ENCODE measurements at places on chromosomes 2 and 18.

DNA sequence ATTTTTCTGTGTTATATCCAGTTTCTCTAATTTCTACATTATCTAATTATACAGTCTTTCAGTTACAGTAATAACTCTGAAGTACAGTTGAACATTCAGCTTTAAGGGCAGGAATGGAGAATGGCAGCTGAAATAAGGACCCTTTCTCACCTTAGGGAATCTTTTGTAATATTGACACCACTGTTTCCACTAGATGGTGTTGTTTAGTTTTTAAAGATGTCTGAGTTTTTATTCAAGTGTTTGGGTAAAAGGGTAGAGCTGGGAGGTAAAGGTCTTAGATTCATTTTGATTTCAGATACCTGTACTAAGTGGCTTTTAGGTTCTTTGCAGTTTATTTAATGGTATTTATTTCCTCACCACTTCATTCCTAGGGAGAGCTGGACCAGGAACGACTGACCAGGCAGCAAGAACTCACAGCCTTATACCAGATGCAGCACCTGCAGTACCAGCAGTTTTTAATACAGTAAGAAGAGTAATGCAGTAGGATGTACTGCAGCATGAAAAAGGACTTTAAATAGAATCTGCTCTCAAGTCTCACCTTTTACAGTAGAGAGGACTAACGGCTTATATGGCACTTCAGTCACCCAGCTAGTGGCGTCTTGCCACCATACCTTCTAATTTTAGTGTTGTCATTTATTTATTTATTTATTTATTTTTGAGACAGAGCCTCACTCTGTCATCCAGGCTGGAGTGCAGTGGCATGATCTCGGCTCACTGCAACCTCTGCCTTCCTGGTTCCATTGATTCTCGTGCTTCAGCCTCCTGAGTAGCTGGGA, 33.2 kb upstream of the KCNJ13 start:
- H3K4me3 ChIP-seq = no peak overlapping the region
- no peaks in the 10 kb centered on the region for H3K27me3 ChIP-seq
- no peaks in the 10 kb centered on the region for H3K4me1 ChIP-seq
- DNase-seq = no peak
- peaks cover 4% of the 10 kb centered on the region for H3K36me3 ChIP-seq

DNA sequence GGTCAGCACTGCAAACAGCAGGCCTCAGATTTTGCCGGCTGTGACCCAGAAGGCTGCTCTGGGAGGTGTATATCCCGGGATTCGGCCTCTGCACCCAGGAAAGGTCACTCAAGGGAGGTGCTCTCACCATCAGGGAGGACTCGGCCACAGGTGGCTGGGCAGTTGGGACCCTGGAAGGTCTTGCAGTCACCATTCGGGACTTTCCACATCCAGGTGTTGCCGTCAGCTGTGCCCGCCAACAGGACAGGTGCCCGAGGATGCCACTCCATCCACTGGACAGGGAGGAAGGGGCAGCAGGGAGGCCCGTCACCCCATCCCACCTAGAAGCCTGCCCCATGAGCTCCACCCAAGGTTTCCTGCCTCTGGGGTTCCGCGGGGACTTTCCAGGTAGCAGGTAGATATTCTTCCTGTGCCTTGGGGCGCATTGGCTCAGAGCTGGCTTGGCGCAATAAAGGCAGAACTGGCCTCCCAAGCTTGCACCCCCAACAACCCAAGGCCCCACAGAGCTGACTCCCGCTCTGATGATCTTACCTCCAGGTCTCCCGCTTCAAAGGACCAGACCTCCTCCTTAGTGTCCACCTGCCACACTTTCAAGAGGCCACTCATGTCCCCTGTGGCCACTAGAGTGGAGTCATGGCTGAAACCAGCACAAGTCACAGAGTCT, 3.5 kb downstream of the AAMP start:
- peaks cover 13% of the 10 kb centered on the region for H3K36me3 ChIP-seq
- DNase-seq = no peak
- no peak overlapping the region for H3K4me3 ChIP-seq
- peaks cover 3% of the 10 kb centered on the region for H3K4me1 ChIP-seq
- H3K27ac ChIP-seq = no peak overlapping the region

GRCh38 chr2:23904692-23905091, 22.2 kb downstream of the ATAD2B start:
- no peak overlapping the region for H3K27ac ChIP-seq
- H3K36me3 ChIP-seq = no peaks in the 10 kb centered on the region
- H3K27me3 ChIP-seq = no peaks in the 10 kb centered on the region
- no peak for DNase-seq
- H3K4me3 ChIP-seq = no peak overlapping the region
- H3K4me1 ChIP-seq = no peaks in the 10 kb centered on the region

DNA sequence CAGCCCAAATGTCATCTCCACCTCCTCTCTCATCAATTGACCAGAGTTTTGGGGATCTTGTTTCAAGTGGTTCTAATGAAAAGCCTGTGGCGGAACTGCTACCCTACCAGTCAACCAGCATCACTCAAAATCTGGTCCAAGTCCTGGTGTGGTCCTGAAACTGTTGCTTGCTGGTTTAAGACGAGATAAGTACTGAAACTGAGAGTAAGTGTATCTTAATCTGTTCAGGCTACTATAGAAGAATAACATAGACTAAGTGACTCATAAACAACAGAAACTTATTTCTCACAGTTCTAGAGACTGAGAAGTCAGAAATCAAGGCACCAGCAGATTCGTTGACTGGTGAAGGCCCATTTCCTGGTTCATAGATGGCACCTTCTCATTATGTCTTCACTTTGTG, 879 bp upstream of the GALNT5 start:
- H3K4me3 ChIP-seq = no peak overlapping the region
- H3K27ac ChIP-seq = no peak overlapping the region
- H3K27me3 ChIP-seq = no peaks in the 10 kb centered on the region

DNA sequence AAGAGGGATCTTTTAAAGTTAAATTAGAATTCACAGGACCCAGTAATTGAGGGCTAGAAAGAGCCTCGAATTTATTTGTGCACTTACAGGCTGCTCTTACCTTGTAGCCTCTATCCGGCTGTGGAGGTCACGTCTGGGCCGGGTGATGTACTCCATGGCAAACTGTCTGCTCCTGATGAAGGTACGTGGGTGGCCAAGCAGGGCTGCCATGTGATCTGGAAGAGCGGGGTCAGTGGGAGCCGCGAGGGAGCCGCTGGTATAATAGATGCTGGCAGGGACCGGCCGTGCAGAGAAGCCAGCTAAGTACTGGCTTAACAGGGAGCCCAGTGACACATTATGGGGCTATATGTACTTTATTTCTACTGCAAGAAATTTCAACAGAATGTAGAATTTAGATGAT, 59.2 kb downstream of the ADI1 start:
- H3K36me3 ChIP-seq = peaks cover 9% of the 10 kb centered on the region
- no peaks in the 10 kb centered on the region for H3K4me1 ChIP-seq
- no peak for DNase-seq
- no peak overlapping the region for H3K27ac ChIP-seq
- H3K4me3 ChIP-seq = no peak overlapping the region
- no peaks in the 10 kb centered on the region for H3K27me3 ChIP-seq

DNA sequence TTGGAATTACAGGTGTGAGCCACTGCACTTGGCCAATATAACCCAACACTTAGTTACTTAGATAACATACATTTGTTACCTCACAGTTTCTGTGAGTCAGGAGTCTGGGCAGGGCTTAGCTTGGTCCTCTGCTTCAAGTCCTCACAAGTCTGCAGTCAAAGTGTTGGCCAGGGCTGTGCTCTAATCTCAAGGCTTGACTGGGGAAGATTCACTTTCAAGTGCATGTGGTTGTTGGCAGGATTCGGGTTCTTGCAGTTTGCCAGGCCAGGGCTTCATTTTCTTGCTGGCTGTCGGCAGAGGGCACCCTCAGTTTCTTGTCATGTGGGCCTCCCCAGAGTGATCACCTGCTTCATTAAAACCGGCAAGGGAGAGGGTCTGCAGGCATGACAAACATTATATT, 103.7 kb downstream of the SLC4A3 start:
- DNase-seq = no peak
- H3K36me3 ChIP-seq = no peaks in the 10 kb centered on the region
- H3K4me3 ChIP-seq = no peak overlapping the region
- H3K27ac ChIP-seq = no peak overlapping the region

DNA sequence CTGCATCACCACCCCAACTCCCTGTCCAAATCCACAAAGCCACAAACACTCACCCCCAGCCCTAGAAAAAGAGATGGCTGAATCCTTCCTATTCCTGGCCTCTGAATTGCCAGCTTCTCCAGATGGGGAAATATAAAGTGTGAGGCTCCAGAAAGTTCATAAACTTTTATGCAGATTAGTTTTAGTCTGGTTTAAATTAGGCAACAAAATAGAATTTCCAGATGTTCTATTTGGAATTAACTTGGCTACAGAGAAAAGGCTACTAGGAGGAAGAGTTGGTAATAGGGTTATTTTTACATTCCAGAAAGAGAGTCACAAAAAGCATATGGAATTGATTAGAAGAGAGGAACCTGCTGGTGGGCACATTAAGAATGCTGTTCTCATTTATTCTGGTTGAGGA, 56.0 kb downstream of the EN1 start:
- H3K4me3 ChIP-seq = no peak overlapping the region
- H3K27me3 ChIP-seq = peaks cover 19% of the 10 kb centered on the region
- no peak overlapping the region for H3K27ac ChIP-seq
- DNase-seq = no peak
- H3K36me3 ChIP-seq = no peaks in the 10 kb centered on the region
- H3K4me1 ChIP-seq = no peaks in the 10 kb centered on the region

DNA sequence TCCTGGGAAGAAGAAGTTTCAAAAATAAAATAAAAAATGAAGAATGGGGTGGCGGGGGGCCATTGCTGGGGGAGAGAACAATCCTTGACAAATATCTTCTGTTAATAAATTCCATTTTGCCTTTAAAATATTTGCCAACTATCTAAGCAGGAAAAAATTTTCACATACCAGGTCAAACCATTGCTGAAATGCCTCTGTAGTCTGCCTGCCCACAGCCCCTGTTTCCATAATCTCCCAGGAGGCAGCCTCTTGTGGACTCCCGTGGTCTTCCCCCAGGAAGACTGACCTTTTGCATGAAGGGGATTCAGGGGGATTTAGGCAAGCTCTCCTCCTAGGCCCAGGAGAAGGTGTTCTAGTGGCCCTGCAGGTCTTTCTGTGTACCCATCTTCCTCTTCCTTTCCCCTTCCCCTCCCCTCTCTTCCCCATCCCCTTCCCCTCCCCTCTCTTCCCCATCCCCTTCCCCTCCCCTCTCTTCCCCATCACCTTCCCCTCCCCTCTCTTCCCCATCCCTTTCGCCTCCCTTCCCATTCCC, 61.0 kb downstream of the RPL37A start:
- DNase-seq = no peak
- no peak overlapping the region for H3K27ac ChIP-seq
- no peaks in the 10 kb centered on the region for H3K36me3 ChIP-seq
- H3K4me3 ChIP-seq = no peak overlapping the region
- no peaks in the 10 kb centered on the region for H3K27me3 ChIP-seq

DNA sequence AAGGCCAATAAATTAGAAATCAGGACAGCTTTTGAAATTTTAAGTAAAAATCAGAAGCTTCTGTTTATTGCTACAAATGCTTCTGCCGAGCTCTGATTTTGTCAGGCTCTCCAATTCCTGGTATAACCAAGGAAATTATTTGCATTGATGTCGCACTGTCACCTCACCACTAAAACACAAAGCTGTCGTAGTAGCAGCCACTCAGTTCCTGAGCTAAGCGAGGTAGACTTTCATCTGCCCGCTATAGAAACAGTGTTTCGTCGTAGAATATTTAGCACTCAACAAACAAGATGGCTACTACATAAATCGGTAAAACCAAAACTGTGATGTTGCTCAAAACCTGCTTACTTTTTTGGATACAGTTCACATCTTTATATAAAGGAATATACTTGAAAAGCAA, 141.3 kb upstream of the FOSL2 start:
- no peak overlapping the region for H3K4me3 ChIP-seq
- H3K27me3 ChIP-seq = no peaks in the 10 kb centered on the region
- no peaks in the 10 kb centered on the region for H3K4me1 ChIP-seq
- no peak overlapping the region for H3K27ac ChIP-seq
- no peak for DNase-seq

DNA sequence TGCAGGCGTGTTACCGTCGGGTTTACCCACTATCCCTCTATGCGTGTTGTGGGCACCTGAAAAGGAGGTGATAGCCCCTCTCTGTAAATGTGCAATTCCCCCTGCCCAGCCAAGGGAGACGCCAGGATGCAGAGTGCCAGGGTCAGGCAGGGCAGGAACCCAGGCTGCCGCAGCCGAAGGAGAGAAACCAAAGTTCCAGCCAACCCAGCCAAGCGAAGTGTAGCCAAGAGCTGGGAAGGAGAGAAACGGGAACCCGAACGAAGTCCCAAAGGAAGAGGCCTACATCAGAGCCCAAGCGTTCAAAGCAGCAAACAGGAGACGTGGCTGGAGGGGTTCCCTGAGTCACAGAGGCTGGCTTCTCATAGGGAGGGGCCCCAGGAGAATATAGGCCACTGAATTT, 24.2 kb upstream of the SPR start:
- H3K4me3 ChIP-seq = no peak overlapping the region
- no peaks in the 10 kb centered on the region for H3K4me1 ChIP-seq
- H3K27ac ChIP-seq = no peak overlapping the region
- DNase-seq = no peak
- H3K36me3 ChIP-seq = no peaks in the 10 kb centered on the region
- no peaks in the 10 kb centered on the region for H3K27me3 ChIP-seq

DNA sequence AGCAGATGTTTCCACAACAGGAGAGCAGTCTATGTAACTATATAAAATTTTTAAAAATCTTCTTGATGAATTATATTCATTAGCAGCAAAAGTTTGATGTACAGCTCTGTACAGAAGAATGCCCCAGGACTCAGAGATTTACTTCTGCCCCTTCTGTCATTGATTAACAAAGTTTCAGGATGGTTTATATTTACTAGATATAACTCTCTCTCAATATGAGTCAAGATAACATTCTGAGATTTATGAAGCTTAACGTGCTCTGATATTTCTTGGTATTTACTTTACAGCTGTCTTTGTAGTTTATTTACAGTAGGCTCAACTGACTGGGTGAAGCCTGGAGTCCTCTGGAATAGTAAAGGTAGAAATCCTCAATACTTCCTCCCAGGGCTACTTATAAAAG, 93.6 kb upstream of the HNMT start:
- H3K27ac ChIP-seq = no peak overlapping the region
- no peaks in the 10 kb centered on the region for H3K27me3 ChIP-seq
- H3K4me3 ChIP-seq = no peak overlapping the region
- H3K36me3 ChIP-seq = no peaks in the 10 kb centered on the region
- no peak for DNase-seq

DNA sequence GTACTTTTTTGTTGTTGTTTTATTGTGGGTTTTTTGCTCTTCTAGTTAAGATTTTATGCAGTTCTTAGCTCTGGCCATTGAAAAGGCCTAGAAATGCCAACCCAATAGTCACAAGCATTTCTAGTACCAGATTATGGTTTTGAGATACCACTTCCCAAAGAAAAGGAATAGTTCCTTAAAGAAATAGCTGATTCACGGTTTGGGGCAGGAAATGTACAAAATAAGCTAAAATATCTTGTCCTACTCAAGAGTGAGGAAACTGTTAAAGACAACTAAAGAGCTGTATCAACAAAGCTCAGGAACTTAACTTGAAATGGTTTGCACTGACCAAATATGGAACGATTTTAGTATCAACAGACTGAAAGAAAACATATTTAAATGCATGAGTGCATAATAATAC, 35.4 kb downstream of the PGAP1 start:
- H3K27ac ChIP-seq = no peak overlapping the region
- no peaks in the 10 kb centered on the region for H3K36me3 ChIP-seq
- H3K4me1 ChIP-seq = no peaks in the 10 kb centered on the region
- no peak for DNase-seq
- no peak overlapping the region for H3K4me3 ChIP-seq

All from breast epithelium (tissue), 4 donors.